ENCODE measurements at places on chromosomes 11 and 22.

DNA sequence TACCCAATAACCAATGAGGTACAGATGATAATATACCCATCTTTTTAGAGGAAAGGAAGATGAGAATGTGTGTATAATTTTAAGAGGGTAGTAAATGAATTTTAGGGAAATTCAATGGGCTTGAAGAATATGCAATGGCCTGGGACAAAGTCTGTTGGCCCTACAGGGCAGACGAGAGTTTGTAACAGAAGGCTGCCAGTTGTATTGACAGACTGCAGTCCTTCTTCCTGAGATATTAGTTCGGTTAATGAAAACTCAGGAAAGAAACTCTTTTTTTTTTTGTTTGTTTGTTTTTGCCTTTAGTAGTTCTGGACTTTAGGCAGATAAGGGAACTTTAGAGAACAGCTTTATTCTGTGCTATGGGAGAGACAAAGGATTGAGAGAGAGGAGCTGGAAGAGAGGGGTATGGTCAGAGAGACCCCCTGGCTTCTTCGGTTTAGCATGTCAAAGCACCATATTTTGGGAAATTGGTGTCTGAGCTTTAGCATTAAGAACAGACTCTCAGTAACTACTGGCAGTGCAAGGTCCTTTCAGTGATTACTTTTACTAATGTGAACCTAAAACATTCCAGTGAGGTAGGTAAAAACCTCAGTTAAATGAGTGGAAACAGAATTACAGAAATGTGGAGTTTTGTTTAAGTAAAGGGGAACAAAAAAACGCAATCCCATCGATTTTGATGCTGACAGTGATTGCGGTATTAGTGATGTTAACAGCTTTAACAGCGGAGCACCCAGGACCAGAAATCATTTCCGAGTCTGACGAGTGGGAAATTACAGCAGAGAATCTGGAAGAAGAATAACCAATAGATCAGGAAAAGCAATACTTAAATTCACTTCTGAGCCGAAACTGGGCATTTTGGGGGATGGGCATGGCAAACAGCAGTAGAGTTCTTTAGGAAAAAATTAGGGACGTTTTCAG, 644 bp upstream of the NAALAD2 start:
- DNase-seq = no peak

GRCh38 chr22:37276776-37277175, 5.5 kb upstream of the CYTH4 start:
- DNase-seq = no peak

GRCh38 chr22:42764895-42765363, 44.3 kb upstream of the A4GALT start:
- DNase-seq = no peak

DNA sequence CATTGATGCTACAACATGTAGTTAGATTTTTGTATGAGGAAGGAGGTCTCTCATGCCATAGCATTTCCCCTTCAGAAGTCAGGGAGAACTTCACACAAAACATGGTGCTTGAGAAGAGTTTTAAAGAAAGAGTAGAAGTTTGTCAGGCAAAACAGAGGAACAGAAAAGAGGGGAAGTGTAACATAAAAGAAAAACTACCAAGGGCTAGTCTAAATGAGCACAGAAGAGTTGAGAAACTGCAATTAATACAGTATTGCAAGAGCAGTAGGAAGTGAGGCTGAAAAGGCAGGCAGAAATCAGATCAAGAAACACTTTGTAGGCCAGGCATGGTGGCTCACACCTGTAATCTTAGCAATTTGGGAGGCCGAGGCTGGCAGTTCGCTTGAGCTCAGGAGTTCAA, 61.0 kb downstream of the FAM168A start:
- DNase-seq = no peak

DNA sequence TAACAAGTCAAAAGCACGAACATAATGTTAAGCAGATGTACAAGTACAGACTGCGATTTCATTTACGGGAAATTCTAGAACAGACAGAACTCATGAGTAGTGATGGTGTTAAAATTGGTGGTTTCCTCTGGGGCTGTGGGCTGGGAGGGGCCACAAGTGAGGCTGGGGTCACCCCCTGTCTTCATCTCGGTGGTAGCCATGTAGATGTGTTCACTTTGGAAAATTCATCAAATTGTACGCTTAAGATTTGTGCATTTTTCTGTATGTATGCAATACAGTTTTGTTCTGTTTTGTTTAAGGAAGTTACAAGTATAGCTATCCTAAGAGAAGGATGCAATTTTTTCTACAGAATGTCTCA, 504 bp upstream of the ASCC2 start:
- no peak for DNase-seq

GRCh38 chr11:93700830-93701229, 39.3 kb downstream of the CEP295 start:
- DNase-seq = no peak

DNA sequence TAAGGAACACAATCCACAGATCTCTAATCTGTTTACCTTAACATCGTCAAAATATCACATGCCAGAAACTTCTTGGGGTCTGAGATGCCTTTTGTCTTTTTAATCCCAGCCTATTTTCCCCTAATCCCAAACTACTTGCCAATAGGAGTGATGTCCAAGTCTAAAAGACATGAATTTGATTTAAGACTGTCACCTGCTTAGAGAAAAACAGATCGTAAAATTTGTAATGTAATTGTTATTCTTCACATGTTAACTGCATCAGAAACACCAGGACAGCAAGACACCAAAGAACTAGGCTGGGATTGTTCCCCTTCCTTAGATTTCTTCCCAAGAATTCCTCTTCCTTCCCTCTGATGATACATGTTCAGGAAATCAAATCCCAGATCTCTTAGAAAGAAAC, 198.1 kb upstream of the ARHGAP20 start:
- DNase-seq = no peak

GRCh38 chr11:132106096-132106982, 735.9 kb downstream of the NTM start:
- DNase-seq = no peak

DNA sequence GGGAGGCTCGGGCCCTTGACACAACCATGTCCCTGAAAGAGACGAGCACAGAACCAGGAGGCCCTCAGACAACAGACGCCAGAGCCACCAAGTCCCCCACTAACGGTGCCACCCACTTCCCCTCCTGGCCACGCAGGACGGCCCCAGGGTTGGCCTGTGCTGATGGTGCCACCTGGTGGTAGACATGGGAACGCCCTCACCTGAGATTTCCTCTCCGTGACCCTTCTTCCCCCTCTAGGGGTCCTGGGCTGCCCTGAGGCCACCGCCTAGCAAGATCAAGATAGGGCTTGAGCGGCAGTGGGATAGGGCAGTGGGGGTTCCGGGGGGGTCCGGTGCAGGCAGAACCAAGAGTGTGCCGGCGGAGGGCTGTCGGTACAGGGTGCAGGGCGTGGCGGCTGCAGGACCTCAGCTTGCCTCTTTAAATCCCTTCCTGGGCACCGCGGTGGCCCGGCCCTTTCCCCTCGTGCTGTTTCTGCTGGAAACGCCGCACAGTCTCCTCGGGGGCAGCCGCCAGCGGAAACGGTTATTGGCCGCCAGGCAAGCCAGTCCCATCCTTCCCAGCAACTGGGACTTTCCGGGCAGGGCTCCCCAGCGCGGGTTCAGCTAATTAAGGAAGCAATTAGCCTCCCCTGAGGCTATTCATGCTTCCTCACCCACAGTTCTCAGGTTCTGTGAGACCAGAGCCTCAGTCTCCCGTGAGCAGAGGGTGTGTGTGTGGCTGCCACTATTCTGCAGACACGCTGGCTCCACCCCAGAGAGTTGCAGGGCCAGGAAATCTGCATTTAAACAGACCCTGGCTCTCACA, 5.5 kb upstream of the NFAM1 start:
- peak; percentile 72 for DNase-seq

GRCh38 chr11:83033972-83034672, 37.6 kb downstream of the RAB30 start:
- DNase-seq = no peak

DNA sequence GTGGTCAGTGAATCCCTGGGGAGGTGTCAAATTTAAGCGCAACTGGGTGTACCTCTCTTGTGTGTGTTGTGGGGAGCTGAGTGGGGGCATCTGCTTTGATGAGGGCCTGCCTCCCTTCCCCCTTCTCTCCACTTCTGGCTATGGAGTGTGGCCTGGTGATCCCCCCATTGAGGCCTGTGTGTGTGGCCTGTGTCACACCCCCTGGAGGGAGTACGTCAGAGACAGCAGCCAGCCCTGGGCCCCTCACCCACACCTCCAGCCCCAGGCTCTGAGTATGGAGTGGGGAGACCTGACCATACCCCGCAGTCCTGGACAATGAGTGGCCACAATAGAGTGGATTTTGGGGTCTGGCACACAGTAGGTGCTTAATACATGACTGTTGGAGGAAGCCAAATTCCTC, 51.4 kb upstream of the EIF3D start:
- no peak for DNase-seq

DNA sequence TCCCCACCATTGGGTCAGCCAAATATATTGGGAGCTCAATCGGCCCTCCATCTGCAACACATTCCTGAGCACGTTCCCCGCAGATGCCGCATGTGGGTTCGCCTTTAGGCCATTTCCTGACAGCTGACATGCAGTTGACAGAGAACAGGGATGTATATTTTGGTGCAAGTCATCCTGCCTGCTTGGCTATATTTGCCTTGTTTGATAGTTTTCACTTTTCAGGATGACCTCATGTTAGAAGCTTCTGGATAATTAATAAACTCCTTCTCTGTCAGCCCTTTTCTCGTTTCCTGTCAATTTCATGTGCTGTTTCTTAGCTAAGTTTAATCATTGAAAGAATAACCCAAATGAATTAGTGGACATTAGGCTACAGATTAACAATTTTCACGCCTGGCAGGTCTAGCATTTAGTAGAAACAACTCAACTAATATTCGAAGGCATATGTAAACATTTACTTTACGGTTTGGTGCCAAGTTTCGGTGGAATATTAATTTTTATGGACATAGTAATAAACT, 105.8 kb upstream of the SLC5A12 start:
- DNase-seq = no peak

DNA sequence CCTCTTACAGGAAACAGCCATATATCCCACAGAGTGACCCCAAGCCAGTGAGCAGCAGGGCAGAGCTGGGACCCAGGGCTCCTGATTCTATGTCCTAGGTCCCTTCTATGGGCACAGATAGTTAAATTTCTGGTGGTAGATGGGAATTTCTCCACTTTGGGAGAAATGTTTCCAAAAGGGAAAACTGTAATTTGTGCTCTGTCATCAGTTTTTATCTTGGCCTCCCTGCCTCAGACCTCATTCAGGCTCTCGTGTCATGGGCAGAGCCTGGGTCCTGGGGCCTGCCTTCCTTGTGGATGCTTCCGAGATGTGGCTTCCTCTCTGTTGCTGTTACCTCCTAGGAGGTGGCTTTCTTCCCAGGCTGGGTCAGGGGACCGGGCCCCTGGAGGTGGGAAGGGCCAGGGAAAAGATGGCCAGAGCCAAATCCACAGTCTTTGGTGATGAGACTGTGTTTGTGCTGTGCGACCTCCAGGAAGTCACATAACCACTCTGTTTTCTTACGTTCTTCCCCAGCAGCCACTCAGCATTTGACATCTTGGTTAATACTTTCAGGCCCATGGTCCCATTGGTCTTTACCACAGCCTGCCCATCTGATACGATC, 8.6 kb downstream of the LRRC32 start:
- DNase-seq = no peak

DNA sequence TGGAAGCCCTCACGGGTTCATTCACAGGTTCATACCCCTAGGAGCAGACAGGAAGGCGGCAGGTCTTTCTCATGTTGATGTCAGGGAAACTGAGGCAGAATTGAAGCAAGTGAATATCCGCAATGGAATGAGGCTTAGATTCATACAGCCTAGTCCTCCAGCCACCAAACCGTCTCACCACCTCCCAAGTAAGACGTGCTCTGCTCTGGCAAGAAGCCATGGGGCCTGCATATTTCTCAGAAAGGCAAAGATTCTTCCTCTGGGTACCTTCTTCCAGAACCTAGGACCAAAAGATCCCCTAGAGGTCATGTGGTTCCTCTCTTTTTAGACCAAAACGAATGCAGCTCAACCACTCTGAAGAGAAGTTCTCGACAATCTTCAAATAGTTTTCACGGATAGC, 1.7 kb downstream of the AP1B1 start:
- DNase-seq = no peak

DNA sequence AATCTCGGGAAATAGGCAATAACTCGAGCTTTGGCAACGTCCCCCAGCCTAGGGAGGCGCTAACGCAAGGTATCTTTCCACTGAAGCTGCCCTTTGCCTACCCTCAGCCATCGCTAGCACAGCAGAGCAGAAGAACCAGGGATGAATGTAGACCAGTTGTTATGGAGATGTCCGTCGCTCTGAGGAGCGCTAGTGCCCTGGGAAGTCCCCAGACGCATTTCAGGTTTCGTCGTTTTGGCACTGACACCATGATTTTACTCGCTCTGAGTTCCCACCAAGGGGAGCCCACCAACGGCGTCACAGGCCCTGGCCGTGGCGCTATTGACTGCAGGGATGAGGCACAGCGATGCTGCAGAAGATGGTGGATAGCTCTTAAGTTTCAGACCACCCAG, 22.7 kb upstream of the BDNF start:
- no peak for DNase-seq

DNA sequence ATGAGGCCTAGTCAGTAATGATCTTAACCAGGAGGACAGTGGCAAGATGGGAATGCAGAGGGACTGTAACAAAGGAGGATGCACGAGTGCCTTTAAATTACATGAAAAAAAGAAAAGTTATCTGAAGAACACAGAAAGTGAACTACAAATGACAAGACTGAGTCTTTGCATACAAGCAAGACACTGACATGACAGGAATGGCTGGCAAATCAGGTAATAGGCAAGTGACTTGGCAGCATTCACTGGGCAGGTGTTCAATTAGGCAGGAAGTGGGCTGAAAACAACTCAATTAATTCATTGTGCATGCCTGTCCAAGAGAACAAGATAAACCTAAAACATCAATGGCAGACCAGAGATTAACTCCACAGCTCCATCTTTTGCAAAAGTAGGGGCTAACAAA, 24.0 kb downstream of the SMCO4 start:
- no peak for DNase-seq

DNA sequence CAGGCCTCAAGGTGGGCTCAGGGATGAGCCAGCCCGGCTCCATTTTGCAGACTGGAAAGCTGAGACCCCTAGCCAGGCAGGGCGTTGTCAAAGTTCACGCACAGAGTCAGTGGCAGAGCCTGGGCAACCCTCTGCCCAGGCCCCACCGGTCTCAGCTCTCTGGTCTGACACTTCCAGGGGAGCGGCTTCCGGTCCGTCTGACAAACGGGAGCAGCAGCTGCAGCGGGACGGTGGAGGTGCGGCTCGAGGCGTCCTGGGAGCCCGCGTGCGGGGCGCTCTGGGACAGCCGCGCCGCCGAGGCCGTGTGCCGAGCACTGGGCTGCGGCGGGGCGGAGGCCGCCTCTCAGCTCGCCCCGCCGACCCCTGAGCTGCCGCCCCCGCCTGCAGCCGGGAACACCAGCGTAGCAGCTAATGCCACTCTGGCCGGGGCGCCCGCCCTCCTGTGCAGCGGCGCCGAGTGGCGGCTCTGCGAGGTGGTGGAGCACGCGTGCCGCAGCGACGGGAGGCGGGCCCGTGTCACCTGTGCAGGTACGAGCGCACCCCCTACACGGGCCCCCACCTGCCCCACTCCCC, 36.0 kb downstream of the CD6 start:
- no peak for DNase-seq

- no peak for DNase-seq
These were observed 125.4 kb upstream of the ARHGAP20 start for GRCh38 chr11:110837603-110838002.

- DNase-seq = no peak
These were observed 69.0 kb downstream of the UBASH3B start for GRCh38 chr11:122724520-122724919.

- no peak for DNase-seq
These were observed 1201.2 kb downstream of the TBC1D22A start for GRCh38 chr22:47963660-47964059.

GRCh38 chr11:124482362-124483147, 37.1 kb upstream of the OR8B8 start:
- no peak for DNase-seq

GRCh38 chr11:32253706-32254105, 162.8 kb downstream of the RCN1 start:
- DNase-seq = no peak

Measured in hypothalamus (tissue), 51 donors.